T-helper 1 cell (primary cell): ENCODE measurements at places on chromosomes 3 and 15.

DNA sequence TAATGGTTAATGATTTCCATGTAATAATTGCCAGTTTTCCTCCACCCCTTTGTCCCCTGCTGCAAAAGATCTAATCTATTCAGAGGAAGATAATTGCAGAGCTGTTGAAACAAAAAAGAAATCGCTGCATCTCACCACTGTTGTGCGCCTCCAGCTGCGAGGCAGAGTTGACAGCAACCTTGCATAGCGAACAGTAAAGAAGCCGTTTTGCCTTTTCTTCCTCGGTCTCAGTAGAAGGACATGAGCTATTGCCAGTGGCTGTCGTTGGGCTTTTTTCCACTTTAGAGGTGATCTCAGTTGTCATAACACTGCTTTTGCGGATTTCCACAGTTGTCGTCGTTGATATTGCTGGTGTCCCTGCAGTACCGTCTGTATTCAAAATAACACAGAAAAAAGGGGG is 314.2 kb downstream of the ZNF385D start:
- no peak for DNase-seq

DNA sequence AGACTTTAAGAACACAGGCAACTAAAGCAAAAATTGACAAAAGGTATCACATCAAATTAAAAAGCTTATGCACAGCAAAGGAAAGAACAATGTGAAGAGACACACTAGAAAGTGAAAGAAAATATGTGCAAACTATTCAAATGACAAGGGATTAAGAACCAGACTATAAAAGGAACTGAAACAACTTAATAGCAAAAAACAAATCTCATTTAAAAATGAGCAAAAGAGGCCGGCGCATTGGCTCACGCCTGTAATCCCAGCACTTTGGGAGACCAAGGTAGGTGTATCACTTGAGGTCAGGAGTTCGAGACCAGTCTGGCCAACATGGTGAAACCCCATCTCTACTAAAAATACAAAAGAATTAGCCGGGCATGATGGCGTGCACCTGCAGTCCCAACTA is 14.4 kb downstream of the NGLY1 start:
- DNase-seq: no peak

DNA sequence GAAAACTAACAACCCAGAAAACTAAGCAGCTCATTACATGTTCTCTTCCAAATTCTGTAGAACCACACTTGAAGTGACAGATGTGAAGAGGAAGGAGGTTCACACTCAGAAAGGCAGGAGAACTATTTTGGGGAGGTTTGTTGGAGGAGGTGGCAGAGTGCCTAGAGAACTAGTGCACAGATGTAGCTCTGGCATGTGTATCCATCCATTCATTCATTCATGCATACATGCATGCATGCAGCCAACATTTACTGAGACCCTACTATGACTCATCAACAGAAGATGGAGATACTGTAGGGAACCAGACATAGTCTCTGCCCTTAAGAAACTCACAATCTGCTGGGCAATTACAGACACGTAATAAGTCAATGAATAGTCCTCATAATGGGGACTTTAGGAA is 116.7 kb downstream of the ERC2 start:
- DNase-seq: no peak

GRCh38 chr3:194841515-194841841 is 155.8 kb downstream of the FAM43A start:
- no peak for DNase-seq

DNA sequence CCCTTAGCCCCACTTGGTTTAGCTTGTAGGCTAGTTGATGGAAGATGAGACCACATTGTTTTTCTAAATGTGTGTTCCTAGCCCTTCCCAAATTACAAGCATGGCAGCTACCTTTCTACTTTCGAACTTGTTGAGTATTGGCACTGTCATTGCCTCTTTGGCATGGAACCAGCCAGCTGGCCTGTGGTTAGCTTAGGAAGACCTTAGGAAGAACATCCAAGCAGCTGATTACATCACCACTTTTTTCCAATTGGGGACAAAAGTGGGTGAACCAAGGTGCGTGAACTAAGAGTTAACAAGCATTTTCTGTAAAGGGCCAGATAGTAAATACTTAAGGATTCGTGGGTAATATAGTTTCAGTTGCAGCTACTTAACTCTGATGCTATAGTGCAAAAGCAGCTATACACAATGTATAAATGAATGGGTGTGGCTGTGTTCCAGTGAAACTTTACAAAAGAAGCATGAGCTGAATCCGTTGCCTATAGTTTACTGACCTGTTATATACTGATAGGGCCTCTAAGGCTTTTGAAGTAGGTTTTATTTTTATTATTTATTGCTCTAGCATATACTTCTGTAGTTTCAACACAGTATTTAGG is 8.5 kb downstream of the KLHL18 start:
- no peak for DNase-seq

GRCh38 chr3:189808246-189809007 is 177.2 kb downstream of the TP63 start:
- DNase-seq: no peak

DNA sequence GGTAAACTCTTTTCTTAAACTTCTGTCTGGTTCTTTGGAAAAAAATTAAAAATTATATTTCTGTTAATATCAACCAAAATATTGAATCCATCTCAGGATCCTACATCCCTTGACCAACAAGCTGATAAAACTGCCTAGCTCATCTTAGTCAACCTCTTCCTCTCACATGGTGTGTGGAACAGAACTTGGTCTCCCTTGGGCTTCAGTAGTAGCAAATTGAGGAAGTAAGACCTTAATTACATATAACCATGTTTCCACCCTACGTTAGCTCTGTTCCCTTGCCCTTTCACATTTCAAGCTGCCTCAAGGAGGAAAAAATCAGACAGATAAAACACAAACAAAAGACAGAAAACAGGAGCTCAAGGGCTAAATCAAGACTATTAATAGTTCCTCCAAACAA is 116.4 kb downstream of the GREM1 start:
- no peak for DNase-seq

DNA sequence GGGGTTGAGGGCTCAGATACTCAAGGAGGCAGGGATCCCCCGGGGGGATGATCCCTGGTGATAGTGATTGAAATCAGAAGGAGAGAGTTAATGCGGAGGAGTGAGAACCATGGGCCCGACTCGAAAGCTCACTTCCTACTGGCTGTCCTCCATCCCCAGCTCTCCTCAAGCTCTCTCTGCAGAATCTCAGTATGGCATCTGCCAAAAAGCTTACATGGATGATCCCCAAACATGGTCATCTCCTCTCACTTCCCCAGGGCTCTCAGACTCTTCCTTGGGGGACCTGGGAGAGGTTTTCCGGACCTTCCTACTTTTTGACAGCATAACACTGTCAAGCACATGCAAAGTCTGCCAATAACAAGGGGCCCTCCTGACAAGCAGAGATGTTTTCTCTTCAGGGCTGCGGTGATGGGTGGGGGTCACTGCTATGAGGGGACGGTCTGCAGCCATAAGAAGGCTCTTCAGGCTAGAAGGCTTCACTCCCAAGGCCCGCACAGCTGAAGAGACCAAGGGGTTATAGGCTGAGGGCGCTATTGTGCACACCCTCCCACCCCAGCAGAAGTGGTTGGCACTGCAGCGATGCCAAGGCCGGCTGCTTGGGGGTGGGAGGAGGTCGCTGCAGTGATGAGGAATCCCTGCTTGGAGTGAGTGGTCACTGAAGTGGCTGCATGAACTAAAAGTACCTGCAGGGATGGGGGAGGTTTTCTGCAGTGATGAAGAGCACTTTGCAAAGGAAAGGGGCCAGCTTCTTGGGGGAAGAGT is 828 bp upstream of the VWA5B2 start:
- DNase-seq: no peak

GRCh38 chr15:62474771-62475124 is 309.7 kb upstream of the C2CD4B start:
- DNase-seq: no peak

GRCh38 chr3:138297059-138297607 is 32.5 kb downstream of the NME9 start:
- DNase-seq: no peak

- DNase-seq: no peak
These were observed 30.6 kb downstream of the LDHAL6B start for GRCh38 chr15:59237119-59237855.

DNA sequence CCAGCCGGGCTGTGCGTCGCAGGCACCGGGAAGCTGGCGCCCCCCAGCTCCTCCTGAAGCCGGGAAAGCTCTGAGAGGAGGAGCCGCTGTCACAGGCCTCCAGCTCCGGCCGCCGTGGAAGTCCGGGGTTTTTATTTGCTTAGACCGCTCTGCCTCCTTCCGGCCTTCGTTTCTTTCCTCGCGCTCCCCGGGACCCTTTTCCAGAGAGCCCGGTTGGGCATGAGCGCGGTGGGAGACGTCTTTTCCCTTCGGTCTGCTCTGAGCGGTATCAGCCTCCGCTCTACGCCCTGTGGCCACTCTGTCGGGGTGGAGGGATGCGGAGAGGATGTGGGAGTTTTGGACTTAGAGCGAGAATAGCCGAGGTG is 559 bp downstream of the SENP5 start:
- DNase-seq: peak; percentile 5

DNA sequence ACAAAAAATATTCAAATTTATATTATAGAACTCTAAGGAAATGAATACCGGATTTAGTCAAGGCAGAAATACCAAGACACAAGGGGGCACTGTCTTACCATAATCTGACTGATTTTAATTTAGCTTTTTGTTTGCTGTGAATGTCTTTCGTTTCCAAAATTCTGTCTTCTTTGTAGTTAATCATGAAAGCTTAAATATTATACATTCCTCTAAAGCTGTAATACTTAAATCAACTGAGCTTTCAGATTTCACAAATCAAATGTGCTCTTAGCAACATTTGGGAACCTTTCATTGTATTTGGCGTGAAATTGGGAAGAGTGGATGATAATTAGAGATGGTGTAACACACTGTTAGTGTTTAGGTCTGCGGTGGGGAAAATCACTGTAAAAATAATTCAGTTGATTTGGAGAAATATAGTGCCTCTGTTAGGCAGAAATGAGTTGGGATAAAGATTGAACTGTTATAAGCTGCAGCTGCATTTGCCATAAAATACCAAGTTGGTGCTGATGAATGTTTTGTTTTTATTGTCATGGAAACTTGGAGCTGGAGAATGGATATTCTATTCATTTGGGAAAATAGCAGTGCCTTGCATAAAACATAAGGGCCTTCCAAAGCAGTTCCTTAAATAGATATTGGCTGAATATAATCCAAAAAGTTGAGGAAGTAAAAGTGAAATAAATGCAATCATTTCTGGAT is 228.2 kb downstream of the TCF12 start:
- no peak for DNase-seq

GRCh38 chr15:64443747-64444621 is 16.4 kb upstream of the ZNF609 start:
- no peak for DNase-seq

DNA sequence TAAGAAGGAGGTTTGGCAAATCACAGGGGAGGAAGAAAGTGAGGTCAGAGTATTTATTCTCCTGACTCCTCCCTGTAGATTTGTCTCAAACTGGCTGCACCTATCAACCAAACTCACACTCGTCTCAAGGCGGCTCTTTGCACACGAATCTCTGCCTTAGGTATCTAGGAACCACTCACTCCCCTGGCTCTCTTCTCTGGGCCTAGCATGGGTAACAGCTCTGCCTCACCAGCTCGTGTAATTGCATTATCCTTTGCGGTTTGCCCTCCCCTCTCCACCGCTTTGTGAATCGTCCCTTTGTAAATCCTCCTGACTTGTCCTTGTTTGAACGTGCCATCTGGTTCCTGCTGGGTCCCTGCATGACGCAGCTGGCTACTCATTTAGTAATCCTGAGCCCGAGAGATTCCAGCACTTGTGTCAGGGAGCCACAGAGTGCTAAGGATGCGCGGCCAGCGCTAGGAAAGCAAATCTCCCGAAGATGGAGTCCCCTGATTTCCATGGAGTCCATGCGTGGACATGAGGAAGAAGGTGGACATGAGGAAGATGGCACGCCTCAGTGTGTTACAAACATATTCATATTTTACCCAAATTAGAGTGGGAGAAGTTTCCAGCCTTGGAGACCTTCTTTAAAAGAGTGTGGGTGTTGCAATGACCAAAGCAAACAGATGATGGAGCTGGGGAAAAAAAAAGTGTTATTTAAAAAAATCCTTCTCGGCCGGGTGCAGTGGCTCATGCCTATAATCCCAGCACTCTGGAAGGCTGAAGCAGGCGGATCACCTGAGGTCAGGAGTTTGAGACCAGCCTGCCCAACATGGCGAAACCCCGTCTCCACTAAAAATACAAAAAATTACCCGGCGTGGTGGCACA is 26.7 kb downstream of the NRROS start:
- DNase-seq: no peak

- no peak for DNase-seq
These were observed 170.3 kb downstream of the CHDH start for GRCh38 chr3:53675942-53676341.

GRCh38 chr15:78306176-78306774 is 6.9 kb upstream of the SKIC8 start:
- DNase-seq: no peak

- DNase-seq: no peak
These were observed 88.6 kb upstream of the GSK3B start for GRCh38 chr3:120182613-120183511.

DNA sequence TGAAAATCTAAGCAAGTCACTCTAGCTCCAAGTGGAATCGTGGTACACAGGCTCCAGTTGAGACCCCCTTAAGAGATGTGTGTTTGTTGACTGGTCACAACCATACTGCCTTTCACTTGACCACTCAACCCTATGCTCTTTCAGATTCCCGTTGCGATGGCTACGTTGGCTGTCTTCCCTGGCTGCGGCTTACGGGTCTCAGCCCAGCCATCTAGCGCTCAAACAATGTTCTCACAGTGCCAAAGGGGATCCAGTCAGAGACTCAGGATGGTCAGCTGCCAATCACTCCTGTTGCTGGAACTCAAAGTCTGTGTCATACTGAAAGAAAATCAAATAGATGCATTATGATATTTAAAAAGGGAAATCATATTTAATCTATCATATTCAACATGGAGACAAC is 237.6 kb downstream of the ITPR1 start:
- no peak for DNase-seq

GRCh38 chr3:107506458-107506857 is 16.3 kb upstream of the BBX start:
- DNase-seq: no peak

DNA sequence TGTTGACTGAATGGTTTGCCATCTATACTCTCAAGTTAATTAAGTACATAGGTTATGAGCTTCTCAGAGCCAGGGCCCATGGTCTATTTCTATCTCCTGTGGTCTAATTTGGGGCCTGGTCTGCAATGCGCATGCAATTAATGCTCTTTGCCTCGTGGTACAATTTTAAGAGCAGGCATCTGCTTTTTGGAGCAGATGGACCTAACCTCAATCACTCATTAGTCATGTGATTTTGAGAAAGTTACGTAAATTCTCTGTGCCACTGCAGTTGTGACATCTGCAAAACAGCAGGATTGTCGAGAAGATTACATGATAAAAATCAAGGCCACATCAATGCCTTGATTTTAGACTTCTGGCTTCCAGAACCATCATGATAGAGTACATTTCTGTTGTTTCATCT is 543.7 kb upstream of the ADAMTS9 start:
- DNase-seq: no peak

- DNase-seq: no peak
These were observed 410.4 kb downstream of the TUSC7 start for GRCh38 chr3:117120014-117120413.

GRCh38 chr3:25468866-25469319 is 40.8 kb downstream of the RARB start:
- DNase-seq: no peak
